Vagina (tissue), 2 donors: ENCODE measurements at places on chromosomes 4 and X. TPM values are rescaled to one million over a fixed set of nuclear protein-coding genes. Genes with fewer than 3 reads are reported as not detected.
A peak's percentile ranks its signal among the peaks of the same experiment; 100 is the strongest.

Gene NPY2R
- total RNA-seq: 0.49 TPM

DNA sequence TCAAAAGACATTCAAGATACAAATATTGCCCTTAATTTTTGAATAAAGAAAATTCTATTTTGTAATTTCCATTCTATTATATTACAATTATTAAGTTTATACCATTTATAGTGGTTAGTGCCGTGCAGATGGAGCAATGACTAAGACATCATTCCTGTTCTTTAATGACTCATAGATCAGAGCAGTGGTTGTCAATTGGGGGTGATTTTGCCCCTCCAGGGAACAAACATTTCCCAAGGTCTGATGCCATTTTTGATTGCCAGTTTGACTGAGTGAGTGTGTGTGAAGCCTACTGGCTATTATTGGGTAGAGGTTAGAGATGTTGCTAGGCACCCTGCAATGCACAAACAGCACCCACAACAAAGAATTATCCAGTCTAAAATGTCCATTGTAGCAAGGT, 97.9 kb upstream of the DDIT4L start:
- H3K27me3 ChIP-seq: no peaks in the 10 kb centered on the region
- H3K4me3 ChIP-seq: no peak overlapping the region
- peaks cover 24% of the 10 kb centered on the region for H3K4me1 ChIP-seq
- DNase-seq: no peak
- no peaks in the 10 kb centered on the region for H3K36me3 ChIP-seq

Gene TXK
- total RNA-seq: 8.1 TPM

DNA sequence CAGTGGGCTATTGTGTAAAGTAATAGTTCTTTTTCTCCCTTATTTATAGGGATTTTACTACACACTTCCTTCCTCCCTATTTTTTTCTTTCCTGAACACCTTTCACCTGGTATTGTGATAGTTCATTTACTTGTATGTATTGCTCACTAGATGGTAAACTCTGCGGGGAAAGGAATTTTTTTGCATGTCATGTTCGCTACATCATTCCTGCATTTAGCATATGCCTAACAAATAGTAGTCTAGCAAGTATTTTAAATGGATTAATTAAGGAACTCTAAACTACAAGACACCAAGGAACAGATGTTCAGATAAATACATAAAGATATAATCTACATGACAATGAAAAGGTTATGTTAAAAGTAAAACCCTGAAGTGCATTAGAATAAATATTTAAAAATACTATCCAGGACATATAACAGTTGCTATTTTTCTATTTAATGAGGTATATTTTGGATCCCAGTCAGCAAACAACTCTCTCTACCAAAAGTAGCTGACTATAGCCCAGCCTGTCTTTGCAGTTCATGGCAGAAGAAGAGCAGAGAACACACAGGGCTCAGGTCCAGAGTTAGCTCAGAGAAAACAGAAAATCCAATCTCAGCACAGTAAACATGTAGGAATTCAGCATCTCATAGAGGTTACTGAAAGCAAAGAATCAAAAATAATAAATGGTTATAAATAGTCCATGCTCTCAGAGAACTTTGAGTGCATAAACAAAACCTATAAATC, 87.8 kb downstream of the PACRGL start:
- no peaks in the 10 kb centered on the region for H3K27me3 ChIP-seq
- DNase-seq: no peak
- H3K4me1 ChIP-seq: no peaks in the 10 kb centered on the region
- H3K27ac ChIP-seq: no peak overlapping the region
- H3K4me3 ChIP-seq: no peak overlapping the region
- H3K36me3 ChIP-seq: no peaks in the 10 kb centered on the region

Gene FBXO8
- 24.3 TPM for total RNA-seq

DNA sequence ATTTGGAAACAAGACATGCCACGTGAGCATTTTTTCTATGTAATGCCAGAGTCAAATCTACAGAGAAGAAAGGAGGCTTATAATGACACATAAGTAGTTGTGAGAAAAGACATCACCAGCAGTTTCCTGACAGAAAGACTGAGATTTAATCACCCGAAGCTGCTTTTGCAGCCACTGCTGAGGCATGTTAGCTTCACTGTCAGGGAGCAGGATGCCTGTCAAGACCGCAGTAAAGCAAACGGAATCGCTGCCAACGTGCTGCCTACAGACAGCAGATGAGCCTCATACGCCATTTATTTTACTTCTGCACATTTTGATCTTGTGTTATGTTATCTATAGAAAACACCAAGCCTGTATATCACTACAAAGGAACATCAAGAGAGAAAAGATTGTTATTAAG, 68.7 kb upstream of the NDST3 start:
- H3K4me1 ChIP-seq: no peaks in the 10 kb centered on the region
- no peak overlapping the region for H3K4me3 ChIP-seq
- H3K27ac ChIP-seq: no peak overlapping the region
- no peaks in the 10 kb centered on the region for H3K27me3 ChIP-seq

GRCh38 chr4:2810388-2810787, 17.5 kb downstream of the SH3BP2 start:
- H3K36me3 ChIP-seq: no peaks in the 10 kb centered on the region
- H3K27ac ChIP-seq: peak overlapping the region; percentile 65
- no peaks in the 10 kb centered on the region for H3K27me3 ChIP-seq
- H3K4me1 ChIP-seq: peaks cover 74% of the 10 kb centered on the region

Gene ZCCHC12
- 3.7 TPM for total RNA-seq

DNA sequence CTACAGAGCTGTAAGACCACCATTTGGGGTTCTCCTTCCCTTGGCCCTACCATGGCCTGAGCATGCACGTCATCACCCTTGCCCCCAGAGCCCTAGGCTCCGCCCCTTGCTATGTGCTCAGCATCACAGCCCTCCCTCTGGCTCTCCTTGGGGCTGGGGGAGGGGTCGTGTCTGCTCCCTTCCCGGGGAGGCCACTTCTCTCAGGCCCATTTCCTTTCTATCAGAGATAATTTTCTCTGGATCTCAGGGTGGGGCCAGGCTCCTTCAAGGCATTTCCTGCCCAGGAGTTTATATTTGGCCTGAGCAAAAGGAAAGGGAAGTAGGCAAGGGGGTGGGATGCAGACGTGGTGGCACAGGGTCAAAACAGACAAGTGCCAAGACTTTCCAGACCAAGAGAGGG, 55.9 kb downstream of the STARD8 start:
- no peak for DNase-seq
- H3K27ac ChIP-seq: no peak overlapping the region
- no peaks in the 10 kb centered on the region for H3K27me3 ChIP-seq
- H3K36me3 ChIP-seq: no peaks in the 10 kb centered on the region
- no peaks in the 10 kb centered on the region for H3K4me1 ChIP-seq

Gene TRAM1L1
- total RNA-seq: 1.5 TPM

Gene GAGE2A
- not detected for total RNA-seq

GRCh38 chr4:78059524-78059889, 2.4 kb downstream of the FRAS1 start:
- no peak overlapping the region for H3K27ac ChIP-seq
- no peaks in the 10 kb centered on the region for H3K27me3 ChIP-seq
- no peaks in the 10 kb centered on the region for H3K36me3 ChIP-seq
- DNase-seq: no peak
- peak overlapping the region; percentile 60 for H3K4me3 ChIP-seq

GRCh38 chr4:38174801-38175200, 214.6 kb downstream of the PTTG2 start:
- H3K27me3 ChIP-seq: no peaks in the 10 kb centered on the region
- no peak overlapping the region for H3K27ac ChIP-seq
- H3K4me1 ChIP-seq: peaks cover 22% of the 10 kb centered on the region
- no peak for DNase-seq
- H3K36me3 ChIP-seq: no peaks in the 10 kb centered on the region

Gene EPGN
- 6.9 TPM for total RNA-seq

DNA sequence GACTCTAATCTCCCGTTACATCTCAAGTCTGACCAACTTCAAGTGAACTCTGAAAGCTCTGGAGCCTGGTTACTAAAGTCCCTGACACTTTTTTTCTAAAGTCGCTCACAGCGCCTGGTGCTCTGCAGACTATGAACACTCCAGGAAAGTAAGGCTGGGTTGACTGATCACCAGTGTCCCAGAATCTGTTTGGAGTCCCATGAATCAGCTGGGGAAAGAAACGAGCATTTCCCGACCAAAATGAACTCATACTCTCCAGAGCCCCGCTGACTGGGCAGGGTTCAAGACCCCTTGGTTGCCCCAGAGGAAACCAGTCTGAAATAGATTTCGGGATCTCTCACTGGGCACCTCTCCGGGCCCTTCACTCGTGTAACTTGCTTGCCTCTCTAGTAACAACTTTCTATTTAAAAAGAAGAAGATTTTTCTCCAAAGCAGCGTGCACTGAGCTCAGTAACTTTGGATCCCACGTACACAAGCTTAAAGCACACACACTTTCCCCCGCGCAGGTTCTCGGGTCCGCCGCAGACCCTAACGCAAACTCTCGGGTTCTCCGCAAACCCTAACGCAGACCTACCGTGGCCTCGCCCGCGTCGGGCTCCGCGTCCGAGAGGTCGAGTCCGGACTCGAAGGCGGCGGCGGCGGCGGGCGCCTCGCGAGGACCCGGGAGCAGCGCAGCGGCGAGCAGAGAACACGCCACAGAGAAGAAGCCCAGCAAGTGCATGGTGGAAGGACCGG, 964 bp downstream of the VEGFC start:
- H3K4me1 ChIP-seq: peaks cover 8% of the 10 kb centered on the region
- H3K36me3 ChIP-seq: no peaks in the 10 kb centered on the region
- no peak for DNase-seq
- no peaks in the 10 kb centered on the region for H3K27me3 ChIP-seq
- peak overlapping the region; percentile 77 for H3K4me3 ChIP-seq

DNA sequence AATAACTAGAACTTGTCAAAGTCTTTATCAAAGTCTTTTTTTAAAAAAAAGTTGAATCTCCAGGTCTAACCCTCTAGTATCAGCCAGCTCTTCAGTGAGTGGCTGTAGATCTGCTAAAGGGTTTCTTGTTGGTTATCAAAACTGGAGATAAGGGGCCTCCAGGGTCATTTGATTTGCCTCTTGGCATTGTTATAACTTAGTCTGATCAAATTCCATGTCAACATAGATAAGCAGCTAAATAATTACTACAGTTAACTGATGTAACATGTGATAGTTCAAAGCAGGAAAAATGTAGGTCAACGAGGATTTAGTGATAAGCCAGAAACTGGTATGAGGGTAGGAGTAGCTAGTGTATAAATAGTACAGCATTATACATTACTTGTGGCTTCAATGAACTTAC, 465.1 kb downstream of the PDHA2 start:
- H3K4me3 ChIP-seq: no peak overlapping the region
- DNase-seq: no peak
- H3K36me3 ChIP-seq: no peaks in the 10 kb centered on the region
- no peaks in the 10 kb centered on the region for H3K4me1 ChIP-seq

- H3K27ac ChIP-seq: no peak overlapping the region
- no peaks in the 10 kb centered on the region for H3K4me1 ChIP-seq
- no peaks in the 10 kb centered on the region for H3K27me3 ChIP-seq
Observed at GRCh38 chr4:37279121-37279520, 34.6 kb downstream of the NWD2 start.

Gene L1CAM
- total RNA-seq: 9.6 TPM

Gene TMEM150C
- total RNA-seq: 10.6 TPM

Gene UNC5C
- total RNA-seq: 12.0 TPM

DNA sequence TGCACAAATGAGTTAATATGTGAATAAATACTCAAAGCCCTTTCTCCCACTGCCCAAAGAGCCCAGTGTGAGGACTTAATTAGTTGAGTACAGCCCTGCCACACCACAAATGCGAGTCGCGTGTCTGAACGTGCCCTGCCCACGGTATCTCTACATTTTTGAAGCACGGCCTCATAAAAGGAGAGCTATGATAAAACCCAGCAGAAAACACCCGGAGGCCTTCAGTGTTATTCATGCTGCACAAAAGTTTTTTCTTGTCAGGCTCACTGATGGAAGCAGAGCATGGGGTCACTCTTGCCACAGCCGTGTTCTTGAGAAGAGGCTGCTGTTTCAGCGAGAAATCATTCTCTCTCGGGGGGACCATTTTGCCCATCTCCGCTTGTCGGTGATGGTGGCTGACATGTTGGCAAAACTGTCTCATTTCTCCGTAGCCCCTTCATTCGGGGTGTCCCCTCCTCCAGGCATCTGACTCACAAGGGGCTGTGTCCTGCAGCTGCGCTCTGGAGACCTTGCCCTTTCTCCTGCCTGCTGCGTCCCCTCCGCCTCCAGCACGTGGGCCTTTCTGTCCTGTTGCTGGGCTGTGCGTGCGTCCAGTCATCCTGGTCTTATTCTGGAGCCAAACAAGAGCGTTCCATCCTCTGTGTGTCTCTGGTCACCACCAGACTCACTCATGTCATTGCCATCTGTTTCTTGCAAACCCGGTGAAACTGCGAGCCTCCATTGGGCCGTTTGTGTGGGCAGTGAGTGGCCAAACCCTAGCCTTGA, 88.8 kb downstream of the SORCS2 start:
- H3K27ac ChIP-seq: no peak overlapping the region
- H3K27me3 ChIP-seq: no peaks in the 10 kb centered on the region
- H3K4me1 ChIP-seq: peaks cover 10% of the 10 kb centered on the region
- no peak for DNase-seq
- no peak overlapping the region for H3K4me3 ChIP-seq

Gene VSIG4
- total RNA-seq: 57.0 TPM

- no peaks in the 10 kb centered on the region for H3K27me3 ChIP-seq
- no peaks in the 10 kb centered on the region for H3K4me1 ChIP-seq
- no peak overlapping the region for H3K4me3 ChIP-seq
- H3K36me3 ChIP-seq: no peaks in the 10 kb centered on the region
Observed at GRCh38 chr4:23348789-23349498, 540.9 kb downstream of the PPARGC1A start.

Gene SPACA5B
- total RNA-seq: not detected

GRCh38 chr4:5976921-5977320, 41.3 kb downstream of the C4orf50 start:
- H3K27ac ChIP-seq: no peak overlapping the region
- DNase-seq: no peak
- no peaks in the 10 kb centered on the region for H3K36me3 ChIP-seq

DNA sequence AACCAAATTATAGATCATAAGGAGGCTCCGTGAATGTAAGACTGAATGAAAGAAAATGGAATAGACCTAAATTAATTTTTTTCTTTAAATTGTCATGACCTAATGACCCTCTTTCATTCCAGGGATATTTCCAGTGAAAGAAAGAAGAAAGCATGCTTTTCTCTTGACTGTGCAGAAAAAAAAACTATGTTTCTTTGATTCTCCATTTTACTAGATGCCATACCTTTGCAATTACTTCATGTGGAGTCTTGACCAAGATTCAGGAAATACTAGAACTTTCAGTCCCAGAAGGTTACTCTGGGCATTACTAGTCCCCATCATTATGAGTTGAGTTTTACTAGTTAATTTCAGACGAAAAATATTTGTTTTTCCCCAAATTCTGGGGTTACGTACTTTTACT, 6.4 kb upstream of the COMMD8 start:
- no peaks in the 10 kb centered on the region for H3K27me3 ChIP-seq
- no peak overlapping the region for H3K4me3 ChIP-seq
- DNase-seq: no peak
- no peak overlapping the region for H3K27ac ChIP-seq
- no peaks in the 10 kb centered on the region for H3K36me3 ChIP-seq

GRCh38 chr4:183333202-183333601, 11.0 kb upstream of the CLDN24 start:
- no peaks in the 10 kb centered on the region for H3K4me1 ChIP-seq
- H3K27me3 ChIP-seq: no peaks in the 10 kb centered on the region
- H3K4me3 ChIP-seq: no peak overlapping the region
- H3K36me3 ChIP-seq: no peaks in the 10 kb centered on the region

- H3K4me1 ChIP-seq: peaks cover 55% of the 10 kb centered on the region
- no peaks in the 10 kb centered on the region for H3K27me3 ChIP-seq
- H3K4me3 ChIP-seq: no peak overlapping the region
- no peak for DNase-seq
- H3K36me3 ChIP-seq: no peaks in the 10 kb centered on the region
Observed at GRCh38 chr4:169252339-169253112, 18.2 kb downstream of the SH3RF1 start.
